ENCODE measurements at places on chromosomes 5 and 9. TPM values are rescaled to one million over a fixed set of nuclear protein-coding genes. Genes with fewer than 3 reads are reported as not detected.

Gene TAF11L9
- total RNA-seq = not detected

DNA sequence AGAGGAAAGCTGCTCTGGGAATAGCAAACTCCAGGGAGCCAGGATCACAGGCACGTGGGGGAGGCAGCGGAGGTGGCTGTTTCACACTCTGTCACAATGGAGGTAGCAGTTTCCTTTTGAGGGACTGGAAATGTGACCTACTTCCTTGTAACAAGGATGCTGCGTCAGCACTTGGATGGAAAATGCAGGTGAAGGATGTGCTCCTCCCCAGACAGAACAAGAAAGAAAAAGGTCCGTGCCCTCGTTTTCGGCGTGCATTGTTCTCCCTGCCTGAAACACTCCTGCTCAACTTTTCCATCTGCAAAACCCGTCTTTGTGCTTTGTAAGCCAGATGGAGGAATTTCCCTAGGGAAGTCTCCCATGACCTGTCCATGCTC, 55.1 kb upstream of the SH3PXD2B start:
- DNase-seq = no peak

Gene SLC9A3
- 1.2 TPM for total RNA-seq

- DNase-seq = no peak
Measured at GRCh38 chr5:150753463-150753862, 5.4 kb downstream of the DCTN4 start.

- DNase-seq = no peak
Measured at GRCh38 chr9:71990466-71990865, 69.9 kb downstream of the C9orf57 start.

Gene IFNA16
- not detected for total RNA-seq

DNA sequence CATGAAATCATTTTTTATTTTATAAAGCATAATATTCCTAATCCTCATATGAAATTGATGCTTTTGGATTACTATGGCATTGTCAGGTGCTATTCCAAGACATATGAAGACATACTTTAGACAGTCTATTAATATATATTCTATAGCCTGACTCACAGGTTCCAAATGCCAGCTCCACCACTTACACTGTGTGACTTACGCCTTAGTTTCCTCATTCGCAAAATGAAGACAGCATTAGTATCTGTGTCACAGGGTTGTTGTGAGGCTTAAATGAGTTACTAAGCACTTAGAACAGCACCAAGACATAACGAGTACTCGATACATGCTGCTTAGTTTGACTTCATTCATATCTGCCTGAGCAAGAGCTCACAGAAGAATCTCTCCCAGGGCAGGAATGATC, 132.2 kb upstream of the PTGER4 start:
- DNase-seq = no peak

Data from frontal cortex (tissue), 4 donors.